ENCODE measurements at places on chromosomes 6 and 20. TPM values are rescaled to one million over a fixed set of nuclear protein-coding genes. Genes with fewer than 3 reads are reported as not detected.

FAXC gene
- total RNA-seq, result 0.16 TPM

- no peak for DNase-seq
- no peaks in the 10 kb centered on the region for H3K27me3 ChIP-seq
- H3K36me3 ChIP-seq, result no peaks in the 10 kb centered on the region
These were observed 96.7 kb downstream of the OGFRL1 start for GRCh38 chr6:71385111-71385822.

GLP1R gene
- not detected for total RNA-seq

- no peaks in the 10 kb centered on the region for H3K27me3 ChIP-seq
- H3K36me3 ChIP-seq, result no peaks in the 10 kb centered on the region
- no peaks in the 10 kb centered on the region for H3K4me1 ChIP-seq
- H3K27ac ChIP-seq, result no peak overlapping the region
- no peak for DNase-seq
These were observed 306.8 kb downstream of the FOXC1 start for GRCh38 chr6:1916334-1917070.

- H3K36me3 ChIP-seq, result no peaks in the 10 kb centered on the region
- no peaks in the 10 kb centered on the region for H3K27me3 ChIP-seq
- H3K4me3 ChIP-seq, result no peak overlapping the region
- peak overlapping the region; percentile 10 for H3K27ac ChIP-seq
- no peak for DNase-seq
- peaks cover 6% of the 10 kb centered on the region for H3K4me1 ChIP-seq
These were observed 18.1 kb downstream of the PTPRA start for GRCh38 chr20:2891343-2891742.

DNA sequence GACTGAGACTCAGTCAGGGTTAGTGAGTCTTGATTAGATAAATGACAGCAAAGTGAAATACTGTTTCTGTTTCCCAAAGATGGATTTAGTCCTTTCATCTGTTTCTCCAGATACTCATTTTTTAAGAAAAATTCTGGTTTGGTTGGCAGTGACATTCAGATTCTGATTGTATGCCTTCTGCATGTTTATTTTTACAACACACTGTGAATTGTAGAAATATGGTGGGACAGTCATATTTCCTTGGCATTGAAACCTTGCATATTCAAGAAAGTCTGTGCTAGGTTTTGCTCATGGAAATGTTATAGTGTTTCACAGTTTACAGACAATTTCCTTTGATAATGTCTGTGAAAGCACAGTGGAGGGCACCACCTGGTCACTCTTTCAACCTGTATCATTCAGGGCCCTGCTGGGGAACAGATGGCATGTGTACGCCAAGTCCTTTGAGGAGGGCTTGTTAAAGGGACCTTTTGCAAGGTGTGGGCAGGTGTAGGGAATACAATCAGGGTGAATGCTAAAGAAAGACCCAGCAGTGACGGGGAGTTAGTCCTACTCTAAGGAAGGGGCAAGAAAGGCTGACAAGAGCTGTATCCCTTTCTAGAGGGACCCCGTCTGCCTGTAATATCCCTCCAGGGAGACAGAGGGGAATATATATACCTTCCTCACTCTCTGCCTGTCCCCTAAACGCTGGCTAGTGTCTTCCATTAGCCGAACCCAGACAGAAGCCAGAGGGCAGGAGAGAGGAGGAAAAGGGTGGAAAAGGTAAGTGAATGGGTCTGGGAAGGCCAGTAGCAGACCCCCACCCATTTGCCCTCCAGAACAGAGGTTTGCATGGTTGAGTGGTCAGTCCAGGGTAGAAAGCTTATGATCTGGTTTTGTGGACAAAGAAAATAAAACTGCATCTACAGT is 10.2 kb downstream of the PLCB4 start:
- H3K4me3 ChIP-seq, result no peak overlapping the region
- no peak overlapping the region for H3K27ac ChIP-seq
- no peaks in the 10 kb centered on the region for H3K27me3 ChIP-seq
- H3K36me3 ChIP-seq, result no peaks in the 10 kb centered on the region
- DNase-seq, result no peak
- no peaks in the 10 kb centered on the region for H3K4me1 ChIP-seq

DNA sequence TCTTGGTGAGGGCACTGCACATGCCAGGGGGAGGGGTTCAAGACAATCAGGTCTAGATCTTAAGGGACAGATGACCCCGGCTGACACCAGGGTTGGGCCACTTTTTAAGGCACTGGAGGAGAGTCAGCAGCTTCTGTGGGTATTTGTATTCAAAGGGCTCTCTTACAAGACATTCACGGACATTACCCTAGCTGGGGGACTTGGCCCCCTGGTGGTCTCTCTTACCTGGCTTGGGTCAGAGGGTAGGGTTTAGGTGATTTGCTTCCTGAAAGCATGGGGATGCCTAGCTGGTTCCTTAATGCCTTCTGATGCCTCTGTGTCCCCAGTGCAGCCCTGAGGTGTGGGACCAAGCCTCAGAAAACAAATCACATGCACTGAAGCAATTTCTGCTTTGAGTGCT is 354.7 kb downstream of the CDC5L start:
- no peaks in the 10 kb centered on the region for H3K4me1 ChIP-seq
- no peak for DNase-seq
- no peak overlapping the region for H3K27ac ChIP-seq
- H3K27me3 ChIP-seq, result no peaks in the 10 kb centered on the region
- no peak overlapping the region for H3K4me3 ChIP-seq
- no peaks in the 10 kb centered on the region for H3K36me3 ChIP-seq

DNA sequence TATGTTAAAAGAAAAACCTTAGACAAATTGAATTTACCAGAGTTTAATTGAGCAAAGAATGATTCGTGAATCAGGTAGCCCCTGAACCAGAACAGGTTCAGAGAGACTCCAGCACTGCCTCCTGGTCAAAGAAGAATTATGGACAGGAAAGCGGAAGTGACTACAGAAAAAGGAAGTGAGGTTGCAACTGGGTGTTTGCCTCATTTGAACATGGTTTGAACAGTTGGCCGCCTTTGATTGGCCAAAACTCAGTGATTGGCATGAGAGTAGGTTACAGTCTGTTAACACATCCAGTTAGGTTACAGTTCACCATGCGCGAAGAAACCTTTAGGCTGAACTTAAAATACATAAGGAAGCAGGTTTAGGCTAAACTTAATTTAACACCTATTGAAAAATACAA is 248.8 kb downstream of the TFAP2A start:
- H3K4me1 ChIP-seq, result no peaks in the 10 kb centered on the region
- H3K27me3 ChIP-seq, result no peaks in the 10 kb centered on the region
- no peaks in the 10 kb centered on the region for H3K36me3 ChIP-seq
- no peak for DNase-seq
- H3K4me3 ChIP-seq, result no peak overlapping the region

SLC22A3 gene
- 2.3 TPM for total RNA-seq

OPRL1 gene
- 0.51 TPM for total RNA-seq

PCIF1 gene
- total RNA-seq, result 75.9 TPM

GRCh38 chr6:1363729-1364572 is 25.4 kb upstream of the FOXF2 start:
- no peak overlapping the region for H3K4me3 ChIP-seq
- no peaks in the 10 kb centered on the region for H3K27me3 ChIP-seq
- no peaks in the 10 kb centered on the region for H3K36me3 ChIP-seq
- peak; percentile 57 for DNase-seq

SLC26A8 gene
- 1.4 TPM for total RNA-seq

DNA sequence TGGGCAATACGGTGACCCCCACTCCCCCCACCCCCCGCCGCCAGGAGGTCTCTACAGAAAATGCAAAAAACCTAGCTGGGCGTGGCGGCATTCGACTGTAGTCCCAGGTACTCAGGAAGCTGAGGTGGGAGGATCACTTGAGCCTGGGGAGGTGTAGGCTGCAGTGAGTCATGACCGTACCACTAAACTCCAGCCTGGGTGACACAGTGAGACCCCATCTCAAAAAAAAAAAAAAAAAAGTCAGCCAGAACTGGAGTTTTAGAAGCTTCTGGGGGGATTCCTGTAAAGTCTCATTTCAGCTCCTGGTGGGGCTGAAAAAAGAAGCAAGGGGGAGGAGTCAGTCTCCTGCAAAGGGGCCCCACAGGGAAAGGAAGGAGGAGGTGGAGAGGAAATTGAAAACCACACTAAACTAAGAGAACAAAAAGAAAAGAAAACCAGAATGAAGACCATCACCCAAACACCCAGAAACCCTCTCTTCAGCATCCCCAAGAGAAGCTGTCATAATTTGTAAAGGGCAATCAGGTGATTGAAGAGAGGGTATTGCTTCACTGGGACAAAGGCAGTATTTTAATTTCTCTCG is 50.4 kb downstream of the NOL4L start:
- no peaks in the 10 kb centered on the region for H3K36me3 ChIP-seq
- H3K4me1 ChIP-seq, result peaks cover 12% of the 10 kb centered on the region
- H3K27me3 ChIP-seq, result no peaks in the 10 kb centered on the region
- no peak for DNase-seq
- no peak overlapping the region for H3K4me3 ChIP-seq
- H3K27ac ChIP-seq, result no peak overlapping the region

CALHM6 gene
- total RNA-seq, result not detected

DNA sequence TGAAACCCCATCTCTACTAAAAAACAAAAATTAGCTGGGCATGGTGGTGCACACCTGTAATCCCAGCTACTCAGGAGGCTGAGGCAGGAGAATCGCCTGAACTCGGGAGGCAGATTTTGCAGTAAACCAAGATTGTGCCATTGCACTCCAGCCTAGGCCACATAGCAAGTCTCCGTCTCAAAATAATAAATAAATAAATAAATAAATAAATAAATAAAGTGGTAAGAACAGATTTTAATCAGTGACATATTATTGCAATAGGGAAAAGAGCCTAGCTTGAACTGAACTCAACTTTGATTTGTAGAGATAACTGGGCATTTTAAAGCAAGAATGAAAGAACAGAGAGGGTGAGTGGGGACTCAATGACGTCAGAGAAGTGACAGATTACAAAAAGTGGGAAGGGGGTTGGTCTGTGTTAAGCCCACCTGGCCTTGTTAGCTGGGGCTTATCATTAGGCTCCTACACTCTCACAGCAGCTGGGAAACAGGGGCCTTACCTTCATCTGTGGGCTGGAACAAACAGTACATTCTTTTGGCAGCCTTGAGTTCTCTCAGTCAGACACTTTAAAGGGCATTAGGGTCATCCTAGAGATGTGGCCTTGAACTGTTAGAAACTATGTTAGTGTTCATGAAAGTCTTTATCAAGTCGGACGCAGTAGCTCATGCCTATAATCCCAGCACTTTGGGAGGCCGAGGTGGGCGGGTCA is 24.5 kb upstream of the KIFC1 start:
- H3K36me3 ChIP-seq, result no peaks in the 10 kb centered on the region
- H3K4me1 ChIP-seq, result peaks cover 2% of the 10 kb centered on the region

CDS2 gene
- total RNA-seq, result 53.8 TPM

GRCh38 chr20:60804918-60805630 is 447.0 kb upstream of the CDH4 start:
- H3K4me1 ChIP-seq, result 0 out of 2 replicates have a peak, but pooled peaks cover 9% of the 10 kb centered on the region
- no peaks in the 10 kb centered on the region for H3K27me3 ChIP-seq
- DNase-seq, result peak; percentile 38

GRCh38 chr6:131281471-131282270 is 146.4 kb downstream of the AKAP7 start:
- no peak overlapping the region for H3K4me3 ChIP-seq
- H3K4me1 ChIP-seq, result no peaks in the 10 kb centered on the region
- no peaks in the 10 kb centered on the region for H3K36me3 ChIP-seq
- H3K27ac ChIP-seq, result no peak overlapping the region
- DNase-seq, result no peak

GRCh38 chr6:155854787-155855186 is 399.1 kb upstream of the NOX3 start:
- H3K36me3 ChIP-seq, result no peaks in the 10 kb centered on the region
- H3K4me1 ChIP-seq, result no peaks in the 10 kb centered on the region
- no peak overlapping the region for H3K27ac ChIP-seq
- no peak for DNase-seq

GRCh38 chr6:6803180-6803977 is 214.9 kb downstream of the LY86 start:
- peak; percentile 46 for DNase-seq
- H3K4me1 ChIP-seq, result no peaks in the 10 kb centered on the region
- H3K27me3 ChIP-seq, result no peaks in the 10 kb centered on the region
- H3K4me3 ChIP-seq, result no peak overlapping the region
- H3K36me3 ChIP-seq, result no peaks in the 10 kb centered on the region

DNA sequence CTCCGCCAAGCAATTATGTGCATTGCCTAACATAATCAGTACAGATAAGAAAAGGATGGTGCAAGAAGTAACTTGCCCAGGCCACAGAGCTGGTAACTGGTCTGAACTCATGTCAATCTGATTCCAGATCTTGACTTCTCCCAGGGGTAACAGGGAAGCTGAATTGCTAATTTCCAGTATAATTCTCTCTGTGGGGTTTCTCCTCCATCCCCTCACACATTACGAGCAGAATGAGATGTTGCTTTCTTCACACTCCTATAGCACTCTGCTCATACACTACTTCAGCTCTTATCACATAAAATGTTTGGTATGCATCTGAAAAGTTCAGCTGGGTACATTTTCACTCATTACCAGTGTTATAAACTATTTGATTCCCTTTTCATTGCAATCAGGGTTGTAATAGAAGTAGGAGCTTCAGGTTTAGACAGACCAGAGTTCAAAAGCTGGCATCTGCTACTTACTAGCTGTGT is 24.0 kb upstream of the LRRC1 start:
- H3K27me3 ChIP-seq, result no peaks in the 10 kb centered on the region
- DNase-seq, result peak; percentile 58
- peaks cover 34% of the 10 kb centered on the region for H3K4me1 ChIP-seq
- no peak overlapping the region for H3K4me3 ChIP-seq
- no peak overlapping the region for H3K27ac ChIP-seq

DNA sequence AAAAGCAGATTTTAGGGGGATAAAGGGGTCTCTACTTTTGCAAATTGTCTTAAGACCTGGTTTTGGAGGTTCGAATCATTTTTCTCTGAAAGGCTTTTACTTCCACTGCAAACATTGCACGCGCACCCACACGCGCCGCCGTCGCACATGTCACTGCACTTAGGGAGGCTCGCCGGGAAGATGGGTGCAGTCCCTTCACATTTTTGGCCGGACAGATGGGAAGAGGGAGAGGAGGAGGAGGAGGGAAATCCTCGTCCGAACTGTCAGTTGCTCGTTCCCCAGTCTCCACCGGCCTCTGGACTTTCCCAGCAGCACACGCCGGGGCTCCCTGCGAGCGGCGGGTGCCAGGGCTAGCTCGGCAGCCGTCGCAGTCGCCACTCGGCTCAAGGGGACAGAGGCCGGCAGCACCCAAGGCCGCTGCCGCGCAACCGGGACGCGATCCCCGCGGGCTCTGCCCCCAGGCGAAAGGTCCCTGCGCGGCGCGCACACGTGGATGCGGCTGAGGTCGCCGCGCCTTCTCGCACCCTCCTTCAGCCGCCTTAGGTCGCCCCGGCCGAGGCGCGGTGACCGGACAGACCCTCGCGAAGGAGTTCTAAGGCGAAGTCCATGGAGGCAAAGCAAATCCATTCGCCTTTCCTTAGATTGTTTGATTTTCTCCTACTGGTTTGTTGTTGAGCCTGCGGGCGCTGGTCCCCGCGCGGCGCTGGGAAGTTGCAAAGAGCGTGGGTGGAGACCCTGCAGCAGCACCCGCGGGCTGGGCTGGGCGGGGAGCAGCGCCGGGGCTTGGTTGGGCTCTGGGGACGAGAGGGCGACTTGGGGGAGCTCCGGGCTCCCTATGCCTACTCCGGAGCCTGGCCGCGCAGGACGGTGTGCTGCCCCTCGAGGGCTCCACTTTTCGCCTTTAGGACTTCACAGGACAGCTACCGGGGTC is 1.2 kb downstream of the MYB start:
- H3K36me3 ChIP-seq, result no peaks in the 10 kb centered on the region
- H3K27me3 ChIP-seq, result no peaks in the 10 kb centered on the region
- no peak for DNase-seq
